GM12864 (cell line): ENCODE measurements at places on chromosomes 12 and 14.

DNA sequence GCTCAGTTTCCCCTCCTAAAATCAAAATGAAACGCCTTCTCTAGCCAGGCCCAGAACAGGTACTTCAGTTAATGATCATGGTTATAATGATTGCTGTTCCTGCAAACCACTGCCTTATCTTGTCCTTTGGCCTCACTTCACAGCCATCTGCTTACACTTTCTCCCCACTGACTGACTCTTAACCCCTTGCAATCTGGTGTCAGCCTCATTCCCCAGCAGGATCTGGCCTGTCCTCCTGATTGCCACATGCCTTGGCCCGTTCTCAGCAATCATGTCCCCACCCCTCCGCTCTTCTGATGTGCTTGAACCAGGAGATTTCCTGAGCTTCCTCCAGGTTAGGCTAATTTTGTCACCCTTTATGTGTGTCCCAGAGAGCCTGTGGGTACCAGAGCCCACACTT, 64.5 kb downstream of the KCNA1 start:
- DNase-seq = no peak

- DNase-seq = no peak
These were observed 6.2 kb upstream of the PLEKHH1 start for GRCh38 chr14:67526676-67527459.

- DNase-seq = no peak
These were observed 18.1 kb downstream of the TPCN1 start for GRCh38 chr12:113239288-113239771.

GRCh38 chr14:50948205-50948604, 3.9 kb upstream of the PYGL start:
- no peak for DNase-seq

- no peak for DNase-seq
These were observed 155.7 kb downstream of the GALC start for GRCh38 chr14:87837296-87837695.

- no peak for DNase-seq
These were observed 141.6 kb upstream of the AVPR1A start for GRCh38 chr12:63292471-63293221.

- DNase-seq = no peak
These were observed 80.0 kb downstream of the ACTN1 start for GRCh38 chr14:68899033-68899603.

DNA sequence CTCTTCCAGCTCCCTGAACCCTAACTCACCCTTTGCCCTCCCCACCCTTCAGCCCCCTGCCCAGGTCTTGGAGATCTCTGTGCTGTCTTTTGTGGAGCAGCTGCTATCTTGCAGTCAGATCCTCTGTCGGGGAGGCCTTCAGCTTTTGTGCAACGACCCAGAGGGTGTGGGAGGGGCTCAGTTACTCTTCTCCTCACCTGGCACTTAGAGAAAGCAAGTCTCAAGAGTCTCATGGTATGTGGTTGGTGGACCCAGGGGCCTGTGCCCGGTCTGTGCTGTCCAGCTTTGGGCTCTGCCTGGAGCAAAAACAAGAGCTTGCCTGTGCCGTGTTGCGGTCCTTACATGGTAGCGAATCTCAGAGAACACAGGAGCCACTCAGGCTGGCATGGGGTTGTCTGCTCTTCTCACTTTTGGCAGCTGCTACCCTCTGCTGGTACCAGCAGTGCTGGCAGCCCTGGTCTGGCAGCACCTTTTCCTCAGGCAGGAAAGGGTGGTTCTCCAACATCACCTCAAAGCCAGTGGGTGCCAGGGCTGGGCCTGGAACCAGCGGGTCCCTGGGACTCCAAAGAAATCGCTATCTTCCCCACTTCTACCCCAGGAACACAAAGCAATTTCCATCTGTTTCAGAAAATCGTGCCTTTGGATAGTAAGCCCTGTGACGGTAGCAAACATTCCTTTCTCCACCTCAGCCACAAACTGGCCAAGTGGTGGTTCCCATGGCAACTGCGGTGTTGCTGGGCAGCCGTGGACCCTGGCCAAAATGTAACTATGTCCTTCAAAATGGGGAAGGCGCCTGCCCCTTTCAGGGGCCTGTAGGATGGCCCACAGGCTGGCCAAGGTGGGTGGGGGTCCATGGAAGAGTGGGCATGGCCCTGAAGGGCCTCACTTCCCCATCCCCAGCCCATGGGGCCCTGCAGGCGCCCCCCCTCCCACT, 90.0 kb downstream of the RIN3 start:
- DNase-seq = no peak

DNA sequence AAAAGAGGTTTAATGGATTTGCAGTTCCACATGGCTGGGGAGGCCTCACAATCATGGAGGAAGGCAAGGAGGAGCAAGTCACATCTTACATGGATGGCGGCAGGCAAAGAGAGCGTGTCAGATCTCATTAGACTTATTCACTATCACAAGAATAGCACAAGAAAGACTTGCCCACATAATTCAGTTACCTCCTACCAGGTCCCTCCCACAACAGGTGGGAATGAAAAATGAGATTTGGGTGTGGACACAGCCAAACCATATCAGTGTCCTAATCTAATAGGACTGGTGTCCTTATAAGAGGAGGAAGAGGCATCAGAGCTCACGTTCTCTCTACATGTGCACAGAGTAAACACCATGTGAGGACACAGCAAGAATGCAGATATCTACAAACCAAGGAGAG, 25.9 kb downstream of the DYRK2 start:
- no peak for DNase-seq

DNA sequence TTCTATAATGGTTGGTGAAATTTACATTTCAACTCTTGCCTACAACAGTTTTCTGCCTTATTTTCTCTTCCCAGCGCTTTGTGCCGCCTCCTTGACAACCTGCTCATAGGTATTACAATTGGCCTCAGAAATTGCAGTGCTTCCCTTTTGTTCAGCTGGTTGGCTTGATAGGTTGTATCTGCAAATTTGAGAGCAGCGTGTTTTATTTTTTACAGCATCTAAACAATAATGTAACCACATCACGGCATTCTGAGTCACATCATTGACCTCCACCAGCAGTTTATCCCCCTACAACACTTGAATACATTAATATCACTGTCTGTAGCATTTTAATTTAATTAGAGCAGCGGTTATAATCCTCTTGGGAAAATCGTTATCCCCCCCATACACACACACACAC, 99.4 kb downstream of the ETV6 start:
- DNase-seq = no peak

- DNase-seq = no peak
These were observed 318.2 kb downstream of the BCL11B start for GRCh38 chr14:98953551-98954348.

DNA sequence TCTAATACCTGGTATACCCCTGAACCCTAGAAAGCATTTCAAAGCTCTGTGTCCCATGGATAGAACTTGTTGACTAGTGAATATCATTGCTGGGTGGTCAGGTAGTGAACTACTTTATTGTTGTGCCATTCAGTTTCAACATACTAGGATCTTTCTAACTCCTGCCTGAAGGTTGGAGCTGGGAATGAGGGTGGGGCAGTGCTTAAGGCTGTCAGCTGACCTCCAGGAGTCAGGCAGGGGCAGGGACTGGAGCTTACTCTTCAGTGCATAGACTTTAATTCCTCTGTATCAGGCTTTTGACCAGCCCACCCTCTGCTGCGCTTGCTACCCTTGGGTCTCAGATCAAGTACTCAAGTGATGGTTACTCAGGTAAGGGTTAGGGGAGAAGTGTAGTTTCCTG, 102.6 kb upstream of the RFX4 start:
- no peak for DNase-seq
